Mesothelial cell of epicardium (in vitro differentiated cells): ENCODE measurements at places on chromosomes 7 and 10.

DNA sequence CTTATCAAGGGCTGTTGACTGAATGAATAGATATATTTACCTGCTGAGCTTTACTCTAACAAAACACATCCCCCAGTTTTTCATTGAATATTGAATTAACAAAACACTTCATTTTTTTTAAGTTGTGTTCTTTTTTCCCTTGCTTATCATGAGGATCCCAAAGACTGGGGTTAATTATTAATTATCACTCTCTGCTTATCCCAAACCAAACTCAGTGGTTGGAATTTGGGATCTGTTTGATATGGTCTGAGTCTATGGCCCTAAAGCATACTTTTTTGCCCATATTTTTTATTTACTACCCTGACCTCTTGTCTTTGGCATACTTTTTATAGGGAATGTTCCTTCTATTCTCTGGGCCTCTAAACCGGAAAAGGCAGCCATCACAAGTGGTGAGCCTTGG is 697.1 kb upstream of the GALNT17 start:
- DNase-seq: no peak

- no peak for DNase-seq
Measured at GRCh38 chr10:71752391-71753090, 20.8 kb downstream of the VSIR start.

DNA sequence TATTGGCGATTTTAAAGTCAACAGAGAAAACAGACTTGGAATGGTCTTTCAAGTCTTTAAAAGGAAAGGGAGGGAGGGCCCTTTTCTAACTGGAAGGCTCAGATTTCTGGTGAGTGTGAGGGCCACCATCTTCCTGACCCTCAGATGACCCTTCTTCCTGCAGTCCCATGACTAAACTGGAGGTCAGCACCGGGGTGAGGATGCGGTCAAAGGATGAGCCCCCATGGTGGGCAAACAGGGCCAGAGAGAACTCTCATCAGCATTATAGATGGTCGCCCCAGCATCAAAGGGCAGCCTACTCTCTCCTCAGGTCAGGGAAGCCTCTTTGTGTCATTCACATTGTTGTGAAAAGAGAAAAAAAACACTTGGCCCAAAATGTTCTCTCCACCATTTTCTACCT is 219.2 kb downstream of the LRMDA start:
- DNase-seq: no peak

DNA sequence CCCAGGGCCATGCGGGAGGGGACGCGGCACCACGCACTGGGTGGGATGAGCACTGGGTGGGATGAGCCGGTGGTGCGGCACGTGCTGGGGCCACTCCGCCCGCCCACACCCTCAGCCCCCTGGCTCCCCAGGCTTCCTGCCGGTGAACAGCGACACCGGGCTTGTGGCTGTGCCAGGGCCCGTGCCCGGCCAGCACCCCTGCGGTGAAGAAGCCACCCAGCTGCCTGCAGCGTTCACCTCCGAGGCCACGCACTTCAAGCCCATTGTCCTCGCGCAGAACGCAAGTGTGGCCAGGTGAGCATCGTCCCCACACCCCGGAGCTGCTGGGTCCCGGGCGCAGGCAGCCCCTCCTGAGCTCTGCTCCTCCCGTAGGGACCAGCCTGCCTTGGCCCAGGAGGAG is 31.8 kb upstream of the UTF1 start:
- DNase-seq: peak; percentile 17

DNA sequence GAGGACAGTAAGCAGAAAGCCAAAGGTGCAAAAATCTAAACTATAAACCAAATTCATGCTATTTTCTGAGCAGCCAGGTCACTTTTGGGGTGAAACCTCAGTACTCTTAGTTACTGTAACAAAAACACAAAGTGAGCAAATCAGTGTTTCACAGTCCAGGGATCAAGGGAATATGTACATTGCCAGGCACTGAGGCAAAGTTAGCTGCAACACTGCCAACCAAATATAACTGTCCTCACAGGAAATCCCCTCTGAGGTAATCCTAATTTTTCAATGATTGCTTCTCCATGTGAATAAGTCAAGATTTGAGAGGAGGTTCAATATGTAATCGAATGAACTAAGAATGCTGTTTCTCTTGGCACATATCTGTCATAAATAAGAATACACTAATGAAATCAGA is 229.7 kb downstream of the TSPAN12 start:
- DNase-seq: no peak

GRCh38 chr7:112067632-112068540 is 138.3 kb downstream of the DOCK4 start:
- DNase-seq: no peak

DNA sequence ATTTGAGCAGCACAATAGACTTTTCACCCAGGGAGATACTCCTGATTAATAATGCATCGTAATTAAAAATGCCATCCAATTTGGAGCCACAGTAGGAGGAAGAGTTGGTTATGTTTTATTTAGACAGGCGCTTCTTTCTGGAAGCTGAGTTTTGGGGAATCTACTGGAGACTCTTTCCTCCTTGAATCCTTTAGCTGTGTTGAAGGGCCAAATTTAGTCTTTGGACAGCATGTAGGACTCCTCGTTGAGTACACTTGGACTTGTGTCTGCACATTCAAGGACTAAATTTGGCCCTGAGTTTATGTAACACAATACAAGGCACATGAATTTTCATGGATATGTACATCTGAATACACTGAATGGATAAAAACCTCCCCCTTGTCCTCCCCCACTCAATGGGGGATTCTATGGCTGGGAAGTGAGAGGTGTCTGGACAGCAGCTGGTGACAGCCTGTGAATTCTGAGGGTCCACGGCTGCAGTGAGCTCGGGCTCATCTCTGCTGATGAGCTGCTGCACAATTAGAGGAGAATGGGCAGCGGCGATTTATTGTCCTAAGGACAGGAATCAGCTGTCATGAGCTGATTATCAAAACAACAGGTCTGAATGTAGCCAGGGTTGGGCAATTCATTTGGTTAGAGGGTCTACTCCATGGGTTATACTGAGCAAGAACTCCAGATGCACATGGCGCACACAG is 95.2 kb downstream of the PRTFDC1 start:
- DNase-seq: no peak

- DNase-seq: no peak
Measured at GRCh38 chr10:124041675-124042445, 51.5 kb downstream of the CHST15 start.

DNA sequence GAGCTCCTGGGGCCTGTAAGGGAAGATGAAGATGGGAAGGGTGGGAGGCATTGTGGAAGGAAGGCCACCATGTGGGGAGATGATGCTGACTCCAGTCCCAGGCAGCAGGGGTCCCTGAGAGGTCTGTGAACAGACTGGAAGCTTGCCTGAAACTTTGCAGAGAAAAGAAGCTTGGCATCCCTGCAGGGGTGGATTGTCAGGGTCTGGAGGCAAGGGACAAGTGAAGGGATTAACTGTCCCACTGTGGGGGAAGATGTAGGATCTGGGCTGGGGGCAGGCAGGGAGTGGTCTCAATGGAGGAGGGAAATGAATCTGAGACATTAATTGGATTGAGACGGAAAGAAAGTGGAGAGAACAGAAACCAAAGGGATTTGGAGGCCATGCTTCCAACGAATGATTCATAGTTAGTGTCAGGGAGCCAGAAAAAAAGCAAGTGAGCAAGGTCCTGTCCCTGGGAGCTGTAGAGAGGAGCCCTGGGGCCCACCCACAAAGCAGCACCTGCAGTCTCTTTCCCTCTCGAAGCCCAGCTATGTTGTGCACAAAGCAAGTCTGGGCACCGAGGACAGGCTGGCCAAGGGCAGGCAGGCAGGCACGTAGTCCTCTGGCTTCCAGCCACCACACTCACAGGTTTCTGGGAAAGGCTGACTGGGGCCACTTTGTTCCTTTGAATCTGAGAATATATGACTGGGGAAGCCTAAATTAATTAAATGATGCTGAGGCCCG is 4.7 kb upstream of the SLC18A3 start:
- DNase-seq: peak; percentile 16

DNA sequence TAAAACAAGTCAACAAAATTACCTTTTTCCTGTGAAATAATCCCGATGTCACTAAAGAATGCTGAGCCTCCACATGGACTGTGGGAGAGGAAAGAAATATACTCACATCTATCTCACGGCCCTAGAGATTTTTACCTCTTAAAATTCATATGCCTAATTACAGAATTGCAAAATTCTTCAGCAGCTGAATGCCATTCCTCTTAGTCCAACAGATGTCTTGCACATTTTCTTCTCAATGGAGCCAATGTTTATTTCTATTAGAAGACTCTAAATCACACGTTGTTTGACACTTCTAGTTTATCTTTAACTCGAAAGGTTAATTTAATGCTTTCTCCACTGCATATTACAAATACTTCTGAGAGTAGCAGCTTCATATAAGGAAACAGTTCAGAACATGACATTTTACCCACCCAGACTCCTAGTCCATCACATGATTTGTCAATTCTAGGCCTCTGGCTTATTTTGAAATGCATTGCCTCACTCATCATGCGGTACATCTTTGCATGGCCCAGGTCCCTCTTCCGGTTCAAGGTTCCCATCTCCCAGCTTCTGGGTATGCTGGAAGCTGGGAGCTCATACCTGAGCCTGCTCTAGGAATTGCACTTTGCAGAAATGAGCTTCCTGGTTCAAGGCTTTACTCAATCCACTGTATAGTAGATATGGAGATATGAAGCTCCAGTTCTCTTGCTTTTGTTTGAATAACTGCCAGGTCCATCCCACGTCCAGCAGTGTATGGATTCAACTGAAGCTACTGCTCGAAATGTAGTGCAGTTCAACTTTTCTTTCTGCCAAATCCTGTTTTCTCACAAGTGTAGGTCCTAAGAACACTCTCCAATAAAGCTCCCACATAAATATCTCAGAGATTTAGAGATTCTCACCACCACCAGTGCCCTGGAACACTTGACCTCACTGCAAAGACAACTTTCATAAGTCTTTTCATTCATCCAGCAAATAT is 306.2 kb downstream of the GPR37 start:
- DNase-seq: peak; percentile 39

GRCh38 chr7:82678259-82678658 is 234.7 kb upstream of the CACNA2D1 start:
- no peak for DNase-seq

DNA sequence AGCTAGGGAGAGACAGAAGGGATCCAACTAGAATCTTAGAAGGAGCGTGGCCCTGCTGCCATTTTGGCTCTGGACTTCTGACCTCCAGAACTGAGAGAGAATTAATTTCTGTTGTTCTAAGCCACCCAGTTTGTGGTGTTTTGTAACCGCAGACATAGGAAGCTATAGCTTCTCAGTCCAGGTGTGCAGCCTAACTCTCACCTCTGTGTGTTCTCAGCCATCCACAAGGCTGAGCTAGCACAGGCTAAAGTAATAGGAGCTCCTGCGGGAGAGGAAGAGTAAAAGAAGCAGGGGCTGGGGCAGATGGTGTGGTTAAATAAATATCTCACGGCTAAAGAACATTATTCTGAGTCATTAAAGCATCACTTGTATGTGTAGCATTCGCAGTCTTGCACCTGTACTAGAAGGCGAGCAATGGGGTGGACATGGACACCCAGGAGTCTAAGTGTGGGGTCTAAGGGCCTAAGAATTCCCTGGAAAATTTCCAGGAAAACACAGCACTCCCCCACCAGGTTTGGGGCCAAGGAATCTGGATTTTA is 94.1 kb downstream of the AOAH start:
- DNase-seq: no peak

GRCh38 chr7:120370954-120371353 is 98.0 kb downstream of the KCND2 start:
- no peak for DNase-seq

DNA sequence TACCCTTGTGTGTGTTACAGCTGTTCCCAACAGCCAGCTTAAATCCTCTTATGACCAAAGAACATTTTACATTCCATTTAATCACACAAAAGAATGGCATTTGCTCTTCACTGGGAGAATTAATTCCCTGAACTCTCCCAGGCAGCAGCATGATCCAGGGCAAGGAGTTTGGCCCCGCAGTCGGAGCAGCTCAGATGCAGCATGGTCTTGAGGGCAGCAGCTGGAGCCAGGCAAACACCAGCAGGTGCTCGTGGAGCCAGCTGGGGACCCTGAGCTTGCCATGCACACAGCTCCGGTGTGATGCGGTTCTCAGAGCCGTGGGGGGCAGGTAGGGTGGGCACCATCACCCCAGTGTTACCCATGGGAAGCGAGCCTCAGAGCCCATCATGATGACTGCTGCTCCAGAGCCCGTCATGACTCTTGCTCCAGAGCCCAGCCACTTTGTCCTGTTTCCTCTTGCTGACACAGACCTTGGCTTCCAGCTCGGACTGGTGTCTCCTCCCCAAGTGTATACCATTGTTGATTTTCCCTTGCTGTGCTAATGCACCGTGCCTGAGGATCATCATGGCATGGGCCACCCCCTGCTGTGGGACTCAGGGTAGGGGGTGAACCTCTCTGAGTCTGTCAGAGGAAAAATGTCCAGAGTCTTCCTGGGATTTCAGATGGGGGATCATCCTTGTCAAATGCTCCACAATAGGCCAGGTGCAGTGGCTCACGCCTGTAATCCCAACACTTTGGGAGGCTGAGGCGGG is 75.8 kb downstream of the ZRANB1 start:
- DNase-seq: no peak

DNA sequence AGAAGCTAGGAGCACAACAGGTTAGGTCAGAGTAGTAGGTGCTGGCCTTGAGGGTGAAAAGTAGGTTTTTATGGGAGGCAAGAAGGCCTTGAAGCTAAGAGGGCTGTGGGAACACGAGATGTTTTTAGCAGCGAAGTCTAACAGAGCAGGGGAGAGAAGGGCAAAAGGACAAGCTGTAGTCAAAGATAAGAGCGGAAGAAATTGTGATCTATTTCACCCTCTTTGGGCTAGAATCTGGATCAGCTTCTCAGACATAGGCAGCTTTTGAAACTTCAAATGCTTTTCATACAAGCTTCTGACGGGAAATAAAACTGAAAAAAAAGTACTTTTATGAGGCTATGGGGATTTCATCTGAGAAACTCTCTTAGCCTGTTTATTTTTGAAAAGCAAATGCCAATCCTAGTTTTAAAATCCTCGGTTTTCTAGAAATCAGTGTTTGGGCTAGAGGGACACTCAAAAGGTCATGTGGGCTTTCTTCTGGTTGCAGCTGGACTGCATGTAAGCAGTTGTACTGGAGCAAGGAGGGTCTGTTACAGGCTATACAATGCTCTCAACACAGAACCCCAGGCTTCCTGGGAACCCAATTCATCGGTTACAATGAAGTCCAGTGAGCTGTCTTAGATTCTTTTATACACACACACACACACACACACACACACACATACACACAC is 83.6 kb downstream of the RNF216 start:
- no peak for DNase-seq

- DNase-seq: no peak
Measured at GRCh38 chr10:112793202-112793921, 156.7 kb upstream of the TCF7L2 start.

GRCh38 chr7:80804589-80804988 is 114.3 kb downstream of the SEMA3C start:
- no peak for DNase-seq

DNA sequence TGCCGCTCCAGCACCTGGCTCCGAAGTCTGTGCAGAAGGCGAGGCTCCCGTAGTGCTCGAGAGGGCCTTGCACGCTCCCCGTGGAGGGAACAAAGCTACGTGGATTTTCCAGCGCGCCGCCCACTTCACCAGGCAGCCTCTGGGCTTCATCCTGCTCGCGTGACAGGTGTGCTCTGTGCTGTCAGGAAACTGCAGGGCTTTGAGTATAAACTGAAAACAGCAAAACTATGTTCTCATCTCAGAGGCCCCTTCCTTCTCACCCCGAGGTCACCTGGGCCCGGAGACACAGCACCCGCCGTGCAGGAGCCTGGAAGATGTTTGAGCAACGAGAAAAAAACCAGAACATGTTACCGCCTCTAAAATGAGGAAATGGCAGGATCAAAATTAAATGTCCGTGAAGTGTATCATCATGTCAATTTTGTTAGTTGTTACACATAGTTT is 17.6 kb upstream of the GPR146 start:
- no peak for DNase-seq

GRCh38 chr7:36096460-36097095 is 56.5 kb upstream of the EEPD1 start:
- DNase-seq: no peak

GRCh38 chr10:93745408-93746065 is 12.2 kb upstream of the LGI1 start:
- DNase-seq: no peak
